ENCODE measurements at places on chromosomes 1 and 21. TPM values are rescaled to one million over a fixed set of nuclear protein-coding genes. Genes with fewer than 3 reads are reported as not detected.
A peak's percentile ranks its signal among the peaks of the same experiment; 100 is the strongest.

The ADAM30 gene
- not detected for total RNA-seq

The AADACL3 gene
- total RNA-seq, result not detected

GRCh38 chr1:30874176-30874575, 34.4 kb downstream of the SDC3 start:
- DNase-seq, result no peak

GRCh38 chr21:32003411-32003810, 130.6 kb downstream of the HUNK start:
- no peak for DNase-seq

The TNFRSF8 gene
- total RNA-seq, result 0.29 TPM

- no peak for DNase-seq
These were observed 13.7 kb downstream of the PODN start for GRCh38 chr1:53075761-53076163.

DNA sequence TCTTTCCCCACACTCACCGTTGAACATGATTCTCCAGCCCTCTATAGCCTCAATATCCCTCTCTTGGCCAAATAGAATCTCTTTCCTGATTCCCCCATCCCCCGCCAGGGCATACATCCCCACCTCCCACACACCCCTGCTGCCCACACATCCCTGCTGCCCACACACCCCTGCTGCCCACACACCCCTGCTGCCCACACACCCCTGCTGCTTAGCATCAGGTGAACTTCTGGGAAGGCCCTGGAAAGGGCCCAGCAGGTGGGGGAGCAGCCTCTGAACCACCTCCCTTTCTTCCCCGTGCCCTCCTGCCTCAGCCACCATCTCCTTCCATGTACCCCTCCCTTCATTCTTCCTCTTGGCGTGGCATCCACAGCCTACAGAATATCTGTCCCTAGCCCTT, 15.9 kb upstream of the IFNLR1 start:
- no peak for DNase-seq

DNA sequence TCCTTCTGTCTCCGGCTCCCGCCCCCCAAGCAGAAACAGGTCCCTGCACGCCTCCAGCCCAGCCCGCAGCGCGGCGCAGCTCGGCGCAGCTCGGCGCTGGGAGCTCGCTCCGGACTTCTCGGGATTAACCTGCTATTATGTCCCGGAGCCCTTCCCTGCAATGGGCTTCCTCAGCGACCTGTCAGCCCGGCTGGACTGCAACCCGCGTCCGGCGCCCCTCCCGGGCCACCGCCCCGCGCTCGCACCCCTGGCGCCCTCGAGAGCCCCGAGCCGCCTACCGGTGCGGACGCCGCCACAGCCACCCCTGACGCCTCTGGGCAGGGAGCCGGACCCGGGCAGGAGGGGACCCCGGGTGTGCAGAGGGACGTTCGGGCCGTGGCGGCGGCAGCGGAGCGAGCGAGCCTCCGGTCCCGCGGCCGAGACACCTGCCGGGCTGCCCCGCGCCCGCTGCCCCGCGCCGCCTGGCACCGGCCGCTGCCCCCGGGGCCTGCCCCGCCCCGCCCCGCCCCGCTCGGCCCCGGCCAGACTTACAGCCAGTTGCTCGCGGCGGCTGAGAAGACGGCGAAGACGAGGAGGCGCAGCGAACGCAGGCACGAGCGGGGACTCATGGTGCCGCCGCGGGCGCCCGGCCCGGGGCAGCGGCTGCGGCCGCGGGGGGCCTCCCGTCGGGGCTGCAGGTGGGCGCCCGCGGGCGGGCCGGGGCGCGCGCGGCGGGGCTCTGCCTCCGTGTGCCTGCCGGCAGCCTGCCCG, 407 bp downstream of the WNT4 start:
- no peak for DNase-seq

GRCh38 chr1:180265201-180265600, 35.1 kb downstream of the LHX4 start:
- no peak for DNase-seq

- DNase-seq, result no peak
These were observed 93.8 kb downstream of the ZFYVE9 start for GRCh38 chr1:52235646-52236045.

DNA sequence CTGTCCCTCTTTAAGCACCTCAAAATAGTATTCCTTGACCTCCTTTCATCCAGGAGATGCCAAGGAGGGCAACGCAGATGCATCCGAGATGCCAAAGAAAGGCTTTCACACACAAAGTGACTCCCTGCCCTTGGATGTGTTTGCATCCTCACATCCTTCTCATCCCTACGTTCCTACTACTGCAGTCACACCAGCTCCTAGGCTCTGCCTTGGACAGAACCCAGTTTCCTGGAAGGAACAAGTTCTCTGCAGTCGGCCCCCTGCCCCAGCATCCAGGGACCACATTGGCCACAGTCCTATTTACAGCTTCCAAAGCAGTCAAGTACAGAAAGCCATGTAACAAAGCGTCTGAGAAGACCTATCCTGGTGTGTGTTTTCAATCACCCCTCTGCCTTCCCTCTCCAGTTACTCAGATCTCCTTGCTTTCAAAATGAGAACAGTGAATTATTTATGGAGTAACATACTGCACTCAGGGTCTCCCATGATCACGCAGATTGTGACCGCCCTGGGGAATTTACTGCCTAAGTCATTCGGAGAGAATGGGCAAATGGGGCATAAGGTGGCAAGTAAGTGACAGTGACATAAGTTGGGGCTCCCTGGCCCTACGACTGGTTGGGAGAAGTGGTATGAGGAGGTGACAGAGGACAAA, 21.8 kb upstream of the SRP9 start:
- no peak for DNase-seq

GRCh38 chr21:43758811-43759210, 17.3 kb downstream of the CSTB start:
- no peak for DNase-seq

- DNase-seq, result no peak
These were observed 153.3 kb upstream of the FOXD3 start for GRCh38 chr1:63169057-63169456.

DNA sequence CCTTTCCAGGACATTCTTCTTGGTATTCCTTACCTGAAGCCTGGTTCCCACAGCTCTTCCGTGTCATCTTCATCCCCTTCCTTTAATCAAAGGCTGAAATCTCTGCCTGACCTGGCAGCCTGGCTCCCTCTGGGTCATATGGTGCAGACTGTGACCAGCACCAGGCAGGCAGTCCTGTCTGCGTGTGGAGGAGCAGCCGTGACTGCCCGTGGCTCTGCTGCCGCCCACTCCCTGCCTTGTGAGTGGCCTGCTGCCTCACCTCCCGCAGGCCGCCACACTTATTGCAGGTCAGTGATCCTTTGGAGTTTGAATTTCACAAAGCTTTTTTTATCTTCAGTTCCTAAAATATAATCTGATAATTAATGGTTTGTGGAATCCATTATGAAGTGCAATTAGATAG, 36.2 kb upstream of the EPHA8 start:
- DNase-seq, result no peak

DNA sequence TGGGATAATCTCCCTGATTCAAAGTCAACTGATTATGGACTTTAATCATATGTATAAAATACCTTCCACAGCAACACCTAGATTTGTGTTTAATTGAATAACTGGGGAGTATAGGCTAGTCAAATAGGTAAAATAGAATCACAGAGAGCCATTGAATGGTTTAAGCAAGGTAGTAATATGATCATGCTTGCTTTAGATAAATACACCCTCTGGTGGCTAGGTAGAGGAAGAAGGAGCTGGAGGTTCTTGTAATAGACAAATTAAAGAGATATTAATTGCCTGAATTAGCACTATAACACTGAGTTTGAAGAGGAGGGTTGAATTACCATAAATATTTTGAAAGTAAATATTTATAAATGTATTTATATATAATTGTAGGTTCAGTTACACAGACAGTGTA, 40.3 kb downstream of the DIRAS3 start:
- DNase-seq, result no peak

The NBPF6 gene
- total RNA-seq, result not detected

DNA sequence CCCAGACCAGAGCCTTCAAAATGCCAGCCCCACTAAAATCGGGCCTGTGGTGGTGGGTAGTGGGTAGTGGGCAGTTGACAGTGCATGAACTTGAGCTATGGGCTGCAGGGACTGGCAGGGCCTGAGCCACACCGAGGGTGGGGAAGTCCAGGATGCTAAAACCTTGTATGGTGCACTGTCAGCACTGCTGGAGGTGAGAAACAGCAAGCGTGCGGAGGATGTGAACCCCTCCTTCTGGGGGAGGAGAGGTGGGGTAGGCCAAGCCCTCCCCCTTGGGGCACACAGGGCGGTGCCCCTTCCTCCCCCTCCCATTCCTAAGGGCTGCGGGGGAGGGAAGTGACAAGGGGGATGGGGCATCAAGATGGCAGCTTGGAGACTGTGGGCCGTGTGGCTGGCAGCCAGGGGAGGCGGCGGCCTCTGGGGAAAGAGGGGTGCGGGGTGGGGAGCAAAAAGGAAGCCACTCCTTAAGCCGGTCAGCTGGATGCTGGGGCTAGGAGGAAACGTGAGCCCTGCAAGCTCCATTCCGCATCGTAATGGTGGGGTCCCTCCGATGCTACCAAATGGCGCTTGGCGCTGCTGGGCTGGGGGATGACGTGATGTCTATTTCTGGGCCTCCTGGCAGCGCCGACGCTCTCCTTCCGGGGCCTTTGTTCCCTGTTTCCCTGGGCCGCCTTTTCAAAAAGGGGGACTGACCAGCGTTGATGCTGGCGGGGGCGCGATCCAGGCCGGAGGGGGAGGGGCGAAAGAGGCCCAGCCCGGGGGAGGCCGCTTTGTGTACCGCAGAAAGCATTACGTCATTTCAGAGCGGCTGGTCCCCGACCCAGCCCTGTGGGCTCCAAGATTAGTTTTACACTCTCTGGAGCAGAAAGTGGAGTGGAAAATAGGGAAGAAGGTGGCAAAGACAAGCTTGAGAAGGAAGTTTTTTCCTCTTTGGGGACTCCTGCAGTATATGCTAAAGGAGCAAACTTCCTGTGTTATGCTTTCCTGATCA, 809 bp downstream of the SYT11 start:
- DNase-seq, result peak; percentile 72

All from OCI-LY7 (cell line).